ENCODE measurements at places on chromosomes 5 and 9. TPM values are rescaled to one million over a fixed set of nuclear protein-coding genes. Genes with fewer than 3 reads are reported as not detected.

Gene DMRT2
- total RNA-seq, result not detected

Gene CEL
- total RNA-seq, result 0.43 TPM

Gene PCA3
- not detected for total RNA-seq

Gene CFAP157
- not detected for total RNA-seq

Gene PCDHA9
- total RNA-seq, result not detected

GRCh38 chr9:125659954-125660353, 47.1 kb downstream of the MAPKAP1 start:
- DNase-seq, result peak; percentile 86

GRCh38 chr5:150568663-150569062, 60.7 kb downstream of the NDST1 start:
- DNase-seq, result no peak

DNA sequence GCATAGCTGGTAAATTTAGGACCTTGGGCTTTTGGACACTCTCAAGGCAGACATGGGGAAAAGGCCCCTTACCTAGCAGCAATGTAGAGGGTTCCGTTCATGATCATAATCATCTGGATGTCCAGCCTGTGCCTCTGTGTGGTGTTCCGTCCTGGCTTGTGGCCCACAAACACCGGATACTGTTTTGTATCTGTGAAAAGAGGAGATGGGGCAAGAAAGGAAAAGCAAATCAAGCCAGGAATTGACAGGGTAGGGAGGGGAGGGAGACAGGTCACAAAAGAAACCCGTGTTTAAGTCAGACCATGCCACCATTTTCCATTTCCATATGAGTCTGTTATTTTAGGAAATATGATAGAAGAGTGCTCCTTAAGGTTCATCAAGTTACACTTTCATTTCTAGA, 72.5 kb downstream of the SEMA6A start:
- DNase-seq, result no peak

- DNase-seq, result no peak
Observed at GRCh38 chr9:14961372-14962068, 51.3 kb upstream of the FREM1 start.

DNA sequence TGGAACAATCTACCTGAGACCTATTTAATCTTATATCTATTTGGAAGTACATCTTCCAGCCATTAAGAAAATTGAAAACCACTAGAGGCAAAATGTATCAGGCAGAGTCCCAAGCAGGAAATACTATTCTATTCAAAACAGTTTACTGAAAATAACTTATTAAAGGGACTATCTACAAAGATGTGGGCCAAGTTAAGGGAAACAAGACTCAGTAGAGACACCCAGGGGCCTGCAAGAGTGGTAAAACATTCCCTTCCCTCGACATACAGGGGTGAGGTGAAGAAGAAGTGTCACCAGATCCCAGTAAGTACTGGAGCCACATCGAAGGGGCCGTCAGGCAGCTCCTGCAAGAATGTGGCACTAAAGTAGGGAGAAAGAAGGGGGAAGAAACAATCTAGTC, 12.1 kb upstream of the NRG2 start:
- DNase-seq, result no peak

DNA sequence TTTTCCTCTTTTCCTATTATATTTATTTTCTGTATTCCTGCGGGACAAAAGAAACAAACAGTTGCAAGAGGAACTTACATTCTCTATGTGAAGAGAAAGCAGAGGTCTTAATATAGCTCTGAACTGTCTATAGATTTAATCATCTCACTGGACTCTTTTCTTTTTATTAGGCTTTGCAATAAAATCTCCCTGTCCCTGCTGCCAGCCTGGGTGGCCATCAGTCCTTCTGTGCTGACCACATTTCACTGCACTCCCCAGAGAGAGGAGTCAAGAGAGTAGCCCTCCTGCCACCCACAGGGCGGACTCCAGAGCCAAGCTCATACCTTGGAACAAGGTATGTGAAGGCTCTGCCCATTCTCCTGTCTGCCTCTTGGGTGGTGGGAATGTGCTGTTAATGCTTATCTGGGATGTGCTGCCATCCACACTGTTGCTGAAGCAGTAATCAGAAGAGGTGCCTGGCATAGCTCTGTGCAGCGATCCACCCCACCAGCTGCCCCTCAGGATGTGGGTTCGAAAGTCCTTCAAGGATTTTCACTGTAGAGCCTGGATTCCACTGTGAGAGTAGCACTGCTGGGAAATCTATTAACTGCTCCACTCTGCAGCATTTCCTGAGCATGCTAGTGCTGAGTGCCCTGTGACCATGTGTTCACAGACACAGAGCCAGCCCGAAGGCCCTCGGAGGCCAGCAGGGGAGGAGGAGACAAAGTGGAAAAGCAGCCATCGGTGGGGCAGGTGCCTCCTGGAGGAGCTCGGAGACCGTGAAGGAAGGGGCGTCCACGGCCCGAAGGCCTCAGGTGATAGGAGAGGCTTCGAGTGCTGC, 334.6 kb downstream of the MED10 start:
- no peak for DNase-seq

DNA sequence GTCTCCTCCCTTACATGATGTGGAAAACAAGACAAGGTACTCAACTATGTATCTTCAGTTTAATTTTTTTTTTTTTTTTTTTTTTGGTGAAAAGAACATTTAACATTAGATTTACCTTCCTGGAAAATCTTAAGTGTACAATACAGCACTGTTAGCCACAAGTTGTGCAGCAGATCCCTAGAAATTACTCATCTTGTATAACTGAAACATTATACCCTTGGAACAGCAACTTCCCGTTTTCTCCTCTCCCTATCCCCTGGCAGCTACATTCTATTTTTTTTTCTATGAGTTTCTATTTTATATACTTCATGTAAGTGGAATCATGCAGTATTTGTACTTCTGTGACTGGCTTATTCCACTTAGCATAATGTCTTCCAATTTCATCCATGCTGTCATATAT, 421.9 kb upstream of the FTMT start:
- no peak for DNase-seq

Measured in HFFc6 (cell line).